ENCODE measurements at places on chromosomes 16 and 17.
A peak's percentile ranks its signal among the peaks of the same experiment; 100 is the strongest.

- DNase-seq = no peak
Observed at GRCh38 chr17:73335591-73336407, 24.0 kb upstream of the CDC42EP4 start.

- DNase-seq = no peak
Observed at GRCh38 chr16:54953461-54953860, 22.8 kb downstream of the IRX5 start.

GRCh38 chr17:19897090-19897837 is 29.5 kb upstream of the ULK2 start:
- no peak for DNase-seq

DNA sequence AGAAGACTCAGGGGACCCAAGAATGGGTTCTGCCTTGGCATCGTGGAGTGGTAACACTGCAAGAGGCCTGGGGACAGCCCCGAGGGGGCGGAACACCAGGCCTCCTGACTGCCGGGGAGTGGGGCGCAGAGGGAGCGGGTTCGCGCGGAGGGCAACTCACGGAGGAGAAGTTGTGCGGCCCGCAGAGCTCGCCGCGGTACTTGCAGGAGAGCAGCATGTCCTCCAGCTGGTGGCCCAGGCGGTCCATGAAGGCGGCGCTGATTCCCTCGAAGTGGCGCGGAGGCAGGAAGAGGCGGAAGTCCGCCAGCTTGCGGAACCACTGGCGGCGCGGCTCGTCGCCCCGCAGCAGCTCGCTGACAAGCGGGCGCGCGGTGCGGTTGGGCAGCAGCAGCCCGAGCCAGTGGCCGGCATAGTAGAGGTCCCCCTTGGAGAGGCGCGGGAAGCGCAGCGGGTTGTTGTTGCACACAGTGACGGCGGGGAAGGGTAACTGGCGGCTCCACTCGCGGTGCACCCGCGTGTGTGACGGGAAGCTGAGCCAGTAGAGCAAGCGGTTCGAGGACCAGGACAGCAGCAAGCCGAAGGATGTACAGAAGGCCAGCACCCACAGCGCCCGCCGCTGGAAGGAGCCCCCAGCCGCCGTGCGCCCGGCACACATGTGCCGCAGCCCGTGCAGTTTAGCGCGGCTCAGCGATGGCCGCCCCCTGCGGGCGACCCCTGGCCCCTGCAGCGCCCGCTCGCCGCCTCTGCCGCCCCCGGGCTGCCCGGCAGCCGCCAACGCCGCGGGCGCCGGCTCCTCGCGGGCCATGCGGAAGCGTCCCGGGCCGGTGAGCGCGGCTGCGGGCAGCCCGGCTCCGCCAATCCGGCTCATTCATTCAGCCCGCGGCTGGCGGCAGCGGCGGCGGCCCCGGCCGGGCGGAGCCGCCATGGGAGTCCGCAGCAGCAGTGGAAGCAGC is 1.6 kb downstream of the ASIC2 start:
- DNase-seq = peak; percentile 18

GRCh38 chr16:8026450-8026849 is 563.9 kb downstream of the TMEM114 start:
- DNase-seq = no peak

DNA sequence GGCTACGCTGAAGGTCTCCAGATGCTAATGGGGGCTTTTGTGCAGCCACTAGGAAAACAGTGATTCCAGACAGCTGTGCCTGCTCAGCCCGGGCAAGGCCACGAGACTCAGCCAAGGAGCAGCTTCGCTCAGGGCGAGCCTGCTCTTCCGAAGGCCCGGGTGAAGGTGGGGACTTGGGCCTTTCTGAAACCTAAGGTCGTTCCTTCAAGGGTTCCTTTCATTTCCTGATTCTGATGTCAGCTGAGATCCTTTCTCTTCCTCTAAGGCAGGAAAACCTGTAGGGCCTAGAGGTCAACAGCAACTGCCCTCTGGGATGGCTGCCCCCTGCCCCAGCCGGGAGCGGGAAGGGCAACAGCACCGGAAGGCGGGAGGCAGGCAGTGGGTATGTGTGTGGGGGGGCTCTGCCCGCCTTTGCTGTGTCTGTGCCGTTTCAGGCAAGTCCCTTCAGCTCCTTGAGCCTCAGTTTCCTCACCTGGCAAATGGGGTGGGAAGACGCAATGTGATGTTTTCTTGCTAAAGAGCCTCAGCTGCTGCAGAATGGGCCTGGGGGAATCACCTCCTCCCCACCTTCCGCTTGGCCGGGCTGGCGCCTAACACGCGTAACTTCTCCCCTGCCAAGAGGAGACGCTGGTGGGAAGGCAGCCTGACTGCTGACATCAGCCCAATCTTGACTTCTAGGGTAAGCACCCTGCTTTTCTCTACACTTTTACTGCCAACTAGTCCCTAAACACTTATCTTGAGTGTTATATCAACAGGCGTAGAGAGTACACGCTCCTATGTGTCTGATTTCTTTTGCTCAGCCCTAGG is 32.8 kb downstream of the IRF8 start:
- DNase-seq = no peak

DNA sequence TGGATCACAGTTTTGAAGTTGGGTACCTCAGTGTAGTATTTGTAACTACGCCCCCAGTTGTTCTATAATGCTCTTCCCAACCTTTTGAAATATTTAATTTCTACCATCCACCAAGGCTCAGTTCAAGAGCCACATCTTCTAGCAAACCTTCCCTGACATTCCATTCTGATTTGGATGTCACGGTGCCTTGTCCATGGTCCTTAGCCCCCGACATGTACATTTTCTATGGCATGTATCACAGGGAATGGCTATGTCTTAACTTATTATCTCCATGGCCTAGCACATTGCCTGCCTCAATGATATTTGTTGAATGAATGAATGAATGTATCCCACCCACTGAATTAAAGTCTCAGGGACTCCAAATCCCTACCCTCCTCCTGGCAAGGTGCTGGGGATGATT is 6.4 kb upstream of the KRT28 start:
- DNase-seq = no peak

DNA sequence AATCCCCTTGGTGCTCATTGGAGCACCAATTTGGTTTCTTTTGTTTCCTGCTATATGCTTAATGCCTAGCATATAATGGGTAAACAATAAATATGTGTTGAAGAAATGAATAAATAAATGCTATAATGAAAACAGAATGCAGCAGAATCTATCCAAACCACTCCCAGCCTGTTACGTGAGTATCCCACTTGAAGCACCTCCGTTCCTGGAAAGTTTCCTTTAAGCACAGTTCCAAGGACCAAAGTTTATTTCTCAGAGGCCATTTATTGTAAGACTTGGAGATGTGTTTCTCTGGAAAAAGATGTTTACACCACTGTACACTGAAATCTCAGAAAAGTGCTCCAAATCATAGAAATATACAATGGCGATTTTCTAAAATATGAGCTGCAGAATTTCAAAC is 187.0 kb downstream of the SOX9 start:
- no peak for DNase-seq

DNA sequence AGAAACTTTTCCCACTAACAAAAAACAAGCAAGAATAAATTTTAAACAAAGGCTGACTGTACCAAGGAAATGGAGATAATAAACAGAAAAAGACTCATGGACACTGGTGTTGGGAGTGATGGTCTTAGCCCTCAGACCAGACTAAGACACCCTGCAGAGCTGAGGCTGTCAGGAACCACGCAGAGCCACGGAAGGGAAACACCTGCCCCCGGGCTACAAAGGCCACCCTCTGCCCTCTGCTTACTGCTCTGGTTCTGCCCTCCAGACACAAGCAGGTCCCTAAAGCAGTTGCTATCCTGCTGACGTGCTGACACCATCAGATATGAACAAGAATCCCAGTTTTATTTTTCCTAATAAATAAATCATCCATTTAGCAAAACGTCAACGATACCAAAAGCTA is 80.0 kb downstream of the ANKRD11 start:
- no peak for DNase-seq

GRCh38 chr17:58985971-58986370 is 120.7 kb downstream of the TRIM37 start:
- no peak for DNase-seq

- no peak for DNase-seq
Observed at GRCh38 chr16:66342294-66342900, 24.1 kb upstream of the CDH5 start.
